ENCODE measurements at places on chromosomes 11 and 22.
A peak's percentile ranks its signal among the peaks of the same experiment; 100 is the strongest.

DNA sequence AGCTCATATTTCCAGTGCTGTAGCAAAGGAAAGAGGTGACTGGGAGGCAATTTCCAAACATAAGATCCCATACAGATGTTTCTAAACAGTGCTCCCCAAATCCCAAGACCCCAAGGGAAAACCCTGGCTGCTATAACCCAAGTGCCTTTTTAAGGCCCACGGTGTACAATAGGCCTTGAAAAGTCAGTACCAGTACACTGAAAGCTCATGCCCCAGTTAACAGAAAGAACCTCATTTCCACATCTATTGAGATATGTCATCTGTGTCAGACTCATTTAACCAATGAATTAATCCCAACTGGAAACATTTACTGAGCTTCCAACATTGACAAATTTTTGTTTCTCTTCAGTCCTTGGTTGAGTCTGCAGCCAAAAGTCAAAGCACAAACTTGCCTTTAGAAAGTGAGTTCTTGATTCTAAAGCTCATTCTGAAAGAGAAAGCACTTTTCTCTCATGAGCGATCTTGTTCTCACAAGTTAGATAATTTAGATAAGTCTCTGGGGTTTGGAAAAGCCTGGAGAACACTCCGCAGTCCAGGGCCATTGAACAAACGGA is 239.8 kb upstream of the ARHGAP20 start:
- DNase-seq, result no peak

- DNase-seq, result no peak
Observed at GRCh38 chr22:43399338-43399979, 12.4 kb upstream of the MPPED1 start.

DNA sequence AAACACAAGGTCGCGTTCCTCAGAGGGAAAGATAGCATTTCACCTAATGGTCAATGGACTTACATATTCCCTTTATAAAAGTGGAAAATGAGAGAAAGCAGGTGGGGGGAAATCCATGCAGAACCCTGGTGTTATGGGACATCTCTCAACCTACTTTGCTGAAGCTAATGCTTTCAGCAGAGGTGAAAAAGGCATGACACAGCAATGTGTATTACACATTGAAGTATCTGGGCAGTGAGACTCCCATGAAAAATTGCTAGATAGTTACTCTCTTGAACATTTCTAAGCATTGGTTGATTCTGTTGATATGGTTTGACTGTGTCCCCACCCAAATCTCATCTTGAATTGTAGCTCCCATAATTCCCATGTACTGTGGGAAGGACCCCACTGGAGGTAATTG is 60.0 kb upstream of the PICALM start:
- DNase-seq, result no peak

DNA sequence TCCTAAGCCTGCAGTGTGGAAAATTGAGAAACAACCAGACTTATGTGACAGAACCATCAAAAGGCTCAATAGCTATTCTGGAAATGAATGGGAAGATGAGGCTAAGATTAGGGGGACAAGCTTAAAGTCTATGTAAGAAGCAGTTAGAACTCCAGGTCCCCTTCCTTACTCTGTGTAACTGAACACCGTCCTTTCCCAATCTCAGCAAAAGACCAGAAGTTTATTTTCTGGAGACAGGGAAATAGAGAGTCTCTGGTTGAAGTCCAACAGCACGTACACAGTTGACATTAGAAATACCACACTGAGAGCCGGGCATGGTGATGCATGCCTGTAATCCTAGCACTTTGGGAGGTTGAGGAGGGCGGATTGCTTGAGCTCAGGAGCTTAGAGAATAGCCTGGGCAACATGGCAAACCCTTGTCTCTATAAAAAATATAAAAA is 93.9 kb downstream of the CD44 start:
- DNase-seq, result no peak

- DNase-seq, result no peak
Observed at GRCh38 chr11:3896644-3897043, 41.2 kb downstream of the STIM1 start.

DNA sequence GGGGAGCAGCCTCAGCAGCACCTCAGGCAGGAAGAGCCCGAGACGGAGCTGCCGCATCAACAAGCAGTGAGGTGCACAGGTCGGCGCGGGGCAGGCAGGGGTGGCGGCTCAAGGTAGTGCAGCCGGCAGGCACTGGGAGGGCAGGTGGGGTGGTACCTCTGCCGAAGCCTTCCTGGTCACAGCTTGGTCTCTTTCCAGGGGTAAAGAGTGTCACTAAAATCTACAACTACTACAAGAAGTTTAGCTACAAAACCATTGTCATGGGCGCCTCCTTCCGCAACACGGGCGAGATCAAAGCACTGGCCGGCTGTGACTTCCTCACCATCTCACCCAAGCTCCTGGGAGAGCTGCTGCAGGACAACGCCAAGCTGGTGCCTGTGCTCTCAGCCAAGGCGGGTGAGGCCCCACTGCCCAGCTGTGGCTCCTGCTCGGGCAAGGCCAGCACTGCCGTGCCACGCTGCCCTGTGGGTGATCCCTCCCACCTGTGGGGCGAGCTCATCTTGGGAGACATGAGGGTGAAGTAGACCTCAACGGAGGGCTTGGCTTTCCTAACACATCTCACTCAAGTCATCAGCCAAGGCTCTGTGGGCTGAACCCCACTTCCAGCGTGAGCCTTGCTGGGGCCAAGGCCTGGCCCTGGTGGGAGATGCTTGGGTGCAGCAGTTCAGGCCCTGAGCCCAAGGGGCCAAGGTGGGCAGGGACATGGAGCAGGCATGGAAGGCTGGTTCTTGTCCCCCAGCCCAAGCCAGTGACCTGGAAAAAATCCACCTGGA is 13.6 kb downstream of the GATD1 start:
- no peak for DNase-seq

DNA sequence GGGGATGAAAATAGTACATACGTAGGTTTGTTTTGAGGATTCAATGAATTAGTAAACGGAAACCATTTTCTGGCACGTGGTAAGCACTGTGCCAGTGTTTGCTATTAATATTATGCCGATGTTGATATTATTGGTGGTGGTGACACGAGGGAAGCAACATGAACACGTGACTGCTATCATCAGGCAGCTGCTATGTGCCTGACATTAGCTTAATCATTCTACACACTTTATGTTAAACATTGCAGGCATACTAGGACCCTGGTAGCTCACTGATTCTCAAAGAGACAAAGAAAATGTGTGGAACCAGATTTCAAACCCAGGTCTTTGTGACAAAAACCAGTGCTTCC is 656 bp downstream of the SRRD start:
- DNase-seq, result no peak

- DNase-seq, result no peak
Observed at GRCh38 chr11:61893981-61894380, 2.6 kb upstream of the FADS3 start.

GRCh38 chr11:74449369-74449931 is 17.9 kb downstream of the KCNE3 start:
- no peak for DNase-seq

GRCh38 chr11:44333271-44334218 is 23.6 kb upstream of the ALX4 start:
- DNase-seq, result no peak

GRCh38 chr11:11980200-11980599 is 28.2 kb downstream of the DKK3 start:
- DNase-seq, result no peak

GRCh38 chr11:103998826-103999508 is 37.5 kb upstream of the DDI1 start:
- no peak for DNase-seq

DNA sequence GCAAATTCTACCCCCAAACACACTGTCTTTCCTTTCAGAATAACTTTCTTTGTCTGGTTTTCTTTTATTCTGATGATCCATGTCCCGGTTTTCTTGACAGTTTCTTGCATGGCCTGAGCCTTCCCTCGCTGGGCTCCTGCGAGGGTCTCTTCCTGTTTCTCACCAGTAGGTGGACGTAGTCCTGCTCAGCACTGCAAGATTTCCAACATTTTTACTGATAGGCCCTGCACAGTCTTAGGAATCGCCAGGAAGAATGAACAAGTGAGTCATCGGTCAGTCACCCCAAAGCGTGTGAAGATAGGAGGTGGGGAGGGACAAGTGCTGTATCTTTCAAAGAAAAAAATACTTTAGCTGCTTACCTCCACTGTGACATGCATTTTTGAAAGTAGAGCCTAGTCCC is 16.9 kb upstream of the KIRREL3 start:
- no peak for DNase-seq

GRCh38 chr11:78390809-78391208 is 26.8 kb downstream of the GAB2 start:
- no peak for DNase-seq

DNA sequence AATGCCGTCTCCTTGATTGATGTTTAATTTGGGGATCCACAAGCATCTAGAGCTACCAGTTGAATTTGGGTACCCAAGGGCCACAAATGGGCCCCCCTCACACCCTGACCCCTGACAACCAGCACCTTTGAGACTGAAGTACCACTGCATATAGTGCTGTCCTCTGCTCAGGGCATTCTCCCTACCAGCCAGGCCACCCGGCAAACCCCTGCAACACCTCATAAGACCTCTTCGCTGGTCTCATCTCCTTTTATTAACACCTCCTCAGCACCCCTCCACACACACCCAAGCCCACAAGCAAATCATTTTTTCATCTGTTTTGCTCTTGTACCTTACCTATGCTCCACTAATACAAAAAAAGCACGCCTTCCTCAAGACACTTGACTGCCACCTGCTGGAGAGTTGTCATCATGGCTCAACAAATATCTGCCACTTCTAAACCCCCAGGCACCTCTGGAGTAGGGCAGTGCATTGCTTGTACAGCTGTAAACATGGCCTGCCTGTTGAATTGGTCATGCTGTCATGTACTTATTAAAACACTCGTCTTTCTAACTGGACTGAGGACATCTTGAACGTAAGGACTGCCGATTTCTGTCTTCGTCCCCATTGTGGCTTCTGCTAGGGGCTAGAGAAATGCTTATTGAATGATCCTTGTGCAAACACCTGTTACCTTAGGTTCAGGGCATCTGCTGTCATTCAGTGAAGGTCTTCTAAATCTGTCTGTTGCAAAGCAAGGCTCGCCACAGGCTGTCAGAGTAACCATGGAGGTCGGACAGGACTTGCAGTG is 66.5 kb downstream of the BMAL1 start:
- peak; percentile 46 for DNase-seq

GRCh38 chr11:110034806-110035205 is 58.4 kb upstream of the ZC3H12C start:
- no peak for DNase-seq

- no peak for DNase-seq
Observed at GRCh38 chr11:104583857-104584256, 314.4 kb downstream of the CASP12 start.

DNA sequence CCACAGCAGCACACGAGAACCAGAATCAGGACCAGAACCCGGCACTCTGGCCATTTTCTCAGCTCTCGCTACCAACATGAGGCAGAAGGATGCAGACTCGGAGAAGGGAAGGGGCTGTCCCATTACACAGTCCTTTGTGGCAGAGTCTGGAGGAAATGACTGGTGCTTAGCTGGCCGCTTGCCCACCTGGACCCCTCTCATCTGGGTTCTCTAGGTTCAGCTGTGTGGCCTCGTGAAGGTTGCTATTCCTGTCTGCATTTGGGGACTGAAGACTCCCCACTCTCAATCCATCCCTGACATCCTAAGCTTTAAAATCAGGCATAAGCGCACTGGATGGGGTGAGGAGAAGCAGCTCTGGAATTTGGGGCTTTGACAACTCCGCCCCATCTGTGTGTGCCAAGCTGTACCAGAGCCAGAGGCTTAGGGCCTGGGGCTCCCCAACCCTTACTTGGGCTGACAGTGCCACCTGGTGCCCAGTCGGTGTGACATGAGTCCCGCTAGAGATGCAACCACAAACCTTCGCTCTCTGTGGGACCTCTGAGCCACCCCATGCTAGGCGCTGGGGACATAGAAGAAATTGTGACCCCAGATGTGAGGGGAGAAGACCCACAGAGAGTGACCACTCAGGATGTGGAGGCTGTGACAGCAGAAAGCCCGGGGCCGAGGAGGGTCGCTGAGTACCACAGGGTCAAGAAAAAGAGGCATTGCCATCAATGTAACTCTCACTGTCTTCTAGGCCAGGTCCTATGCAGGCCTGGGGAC is 35.8 kb upstream of the FCHSD2 start:
- DNase-seq, result peak; percentile 76

DNA sequence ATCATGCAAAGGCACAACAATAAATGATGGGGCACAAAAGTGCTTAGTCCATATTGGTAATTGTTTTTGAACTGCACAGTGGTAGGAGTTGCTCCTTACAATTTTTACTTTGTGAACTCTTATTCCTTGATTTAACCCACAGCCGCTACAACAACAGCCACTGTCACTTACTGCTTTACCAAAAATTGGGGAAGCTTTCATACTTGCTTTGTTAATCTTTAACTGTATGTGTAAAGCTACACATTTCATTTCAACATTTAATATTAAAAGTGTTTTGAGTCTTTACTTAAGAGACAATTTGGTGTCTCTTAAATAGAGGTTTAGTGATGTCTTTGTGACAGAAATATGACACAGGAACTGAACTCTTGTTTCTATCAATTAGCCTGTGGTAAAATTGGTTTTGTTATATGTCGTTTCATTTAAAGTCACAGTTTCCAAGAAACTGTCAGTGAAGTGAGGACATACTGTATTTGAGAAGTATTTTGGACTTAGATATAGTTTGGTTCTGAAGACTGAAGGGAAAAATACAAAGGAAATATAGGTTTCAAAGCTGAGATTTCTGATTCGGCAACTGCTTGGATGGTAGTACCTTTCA is 6.5 kb upstream of the IL18BP start:
- DNase-seq, result no peak

DNA sequence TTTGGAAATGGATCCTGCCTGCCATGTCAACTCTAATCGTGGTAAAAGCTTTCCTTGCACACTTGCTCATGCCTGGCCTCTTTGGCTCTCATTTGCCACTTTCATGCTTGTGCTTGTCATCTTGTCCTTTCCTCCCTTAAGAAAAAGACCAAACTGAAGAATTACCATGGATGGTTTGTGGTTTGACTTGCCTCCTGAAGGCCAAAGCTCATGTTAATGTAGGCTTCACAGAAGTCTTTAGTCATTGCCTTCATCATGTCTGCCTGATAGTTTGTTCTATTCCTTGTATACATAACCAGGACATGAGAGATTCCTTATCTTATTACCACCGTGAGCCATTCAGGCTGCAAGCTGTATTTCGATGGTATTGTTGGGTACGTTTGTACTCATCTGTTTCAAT is 17.3 kb downstream of the TEAD1 start:
- no peak for DNase-seq

DNA sequence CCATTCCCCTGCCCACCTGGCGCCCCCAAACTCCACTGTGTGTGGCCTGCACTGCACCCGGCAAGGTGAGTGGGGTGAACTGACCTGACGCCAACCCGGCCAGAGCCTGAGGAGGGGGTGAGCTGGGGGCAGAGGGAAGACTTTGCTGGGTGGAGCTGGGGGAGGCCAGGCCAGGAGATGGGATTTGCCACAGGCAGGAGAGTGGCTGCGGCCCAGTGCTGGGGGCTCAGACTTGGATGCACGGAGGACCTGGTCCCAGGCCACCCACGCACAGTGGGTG is 17.8 kb upstream of the FLRT1 start:
- no peak for DNase-seq

DNA sequence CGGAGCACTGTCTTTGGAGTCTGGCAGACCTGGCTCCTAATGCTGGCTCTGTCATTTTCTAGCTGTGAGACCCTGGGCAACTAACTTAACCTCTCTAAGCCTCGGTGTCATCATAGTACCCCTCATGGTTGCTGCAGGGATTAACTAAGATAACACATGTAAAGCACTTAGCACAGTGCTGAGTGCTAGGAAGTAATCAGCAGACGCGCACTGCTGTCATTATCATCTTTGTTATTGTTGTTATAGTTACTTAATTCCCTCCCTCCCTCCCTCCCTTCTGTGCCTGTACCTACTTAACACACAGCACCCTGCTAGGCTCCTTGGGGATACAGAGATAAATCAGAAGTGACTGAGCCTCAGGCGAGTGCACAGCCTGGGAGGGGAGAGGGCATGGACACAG is 104.7 kb upstream of the PITPNB start:
- DNase-seq, result no peak

All from activated CD4-positive, alpha-beta T cell treated with anti-CD3 and anti-CD28 coated beads, Interleukin-2, amount 50 U/mL, for 24 hours (primary cell).